Activated T-helper 1 cell treated with anti-CD3 and anti-CD28 coated beads, Interleukin-2, amount 50 U/mL, for 16 hours (primary cell): ENCODE measurements at places on chromosomes 5 and 9.

DNA sequence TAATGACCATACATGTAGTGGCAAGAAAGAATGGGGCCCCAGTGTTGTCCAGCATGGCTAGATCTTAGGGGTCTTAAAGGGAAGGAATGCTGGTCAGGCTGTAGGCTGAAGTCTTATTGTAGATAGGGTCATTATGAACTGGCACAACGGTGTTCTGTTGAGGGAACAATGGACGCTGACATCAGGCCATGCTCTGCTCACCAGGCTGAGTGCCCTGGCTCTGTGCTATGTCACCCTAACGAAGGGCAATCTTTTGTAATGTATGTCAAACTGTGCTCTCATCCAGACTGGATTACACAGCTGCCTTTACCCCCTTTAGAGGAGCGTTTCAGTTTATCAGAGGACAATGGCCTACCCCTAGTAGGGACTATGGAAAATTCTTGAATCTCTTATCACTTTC is 14.6 kb upstream of the ZNF608 start:
- DNase-seq: no peak

- no peak for DNase-seq
These were observed 36.5 kb downstream of the FOXI1 start for GRCh38 chr5:170142196-170142595.

DNA sequence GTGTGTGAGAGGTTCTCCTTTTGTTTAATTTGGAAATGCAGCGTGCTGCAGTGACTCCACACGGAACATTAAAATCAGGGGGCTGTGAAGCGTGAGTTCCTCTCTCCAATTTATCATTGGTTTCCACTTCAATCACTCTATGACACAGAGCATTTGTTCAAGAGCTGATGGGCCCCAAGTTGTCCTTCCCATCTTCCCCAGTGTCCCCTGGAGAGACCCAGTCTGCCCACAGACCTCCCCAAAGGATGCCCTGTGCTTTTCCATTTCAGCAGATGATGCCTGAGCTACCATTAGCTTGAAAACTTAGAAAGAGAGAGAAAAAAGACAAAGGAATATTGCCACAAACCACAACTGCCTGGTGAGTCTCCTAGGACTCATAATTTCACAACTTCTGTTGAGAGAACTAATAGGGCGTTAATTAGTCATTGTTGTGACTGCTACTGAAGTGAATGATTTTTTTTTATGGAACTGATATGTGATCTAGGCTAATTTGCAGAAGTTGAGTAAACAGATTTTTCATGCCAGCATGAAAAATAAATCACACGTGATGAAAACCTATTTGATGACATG is 772.7 kb downstream of the SEMA5A start:
- DNase-seq: no peak

DNA sequence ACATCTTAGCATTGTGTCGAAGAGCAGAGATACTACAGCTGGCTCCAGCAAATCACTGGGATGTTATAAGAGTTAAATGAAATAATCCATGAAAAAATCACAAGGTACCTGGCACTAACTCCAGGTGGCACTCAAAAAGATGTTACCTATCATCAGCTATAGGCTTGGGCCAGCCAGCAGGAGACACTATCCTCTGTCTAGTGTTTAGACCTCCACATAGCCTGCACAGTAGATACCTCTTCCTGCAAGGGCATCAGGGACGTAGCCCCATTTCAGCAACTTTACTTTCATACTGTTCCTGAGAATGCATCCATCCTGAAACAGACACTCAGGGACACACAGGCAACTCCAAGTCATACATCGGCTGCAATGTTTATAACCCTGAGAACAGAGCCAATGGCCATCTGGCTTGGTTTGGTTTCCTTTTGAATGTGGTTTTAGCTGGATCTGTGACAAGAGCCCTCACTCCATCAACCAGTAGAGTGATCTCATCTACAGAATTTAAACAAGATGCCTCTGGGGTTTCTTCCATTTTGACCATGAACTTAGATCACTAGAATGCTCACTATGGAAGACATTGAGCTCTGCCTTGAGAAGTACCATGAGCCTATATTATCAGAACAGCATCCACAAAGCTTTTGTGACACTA is 69.9 kb downstream of the TLE1 start:
- no peak for DNase-seq

- peak; percentile 67 for DNase-seq
These were observed 4.0 kb upstream of the TRAF2 start for GRCh38 chr9:136882109-136882946.

DNA sequence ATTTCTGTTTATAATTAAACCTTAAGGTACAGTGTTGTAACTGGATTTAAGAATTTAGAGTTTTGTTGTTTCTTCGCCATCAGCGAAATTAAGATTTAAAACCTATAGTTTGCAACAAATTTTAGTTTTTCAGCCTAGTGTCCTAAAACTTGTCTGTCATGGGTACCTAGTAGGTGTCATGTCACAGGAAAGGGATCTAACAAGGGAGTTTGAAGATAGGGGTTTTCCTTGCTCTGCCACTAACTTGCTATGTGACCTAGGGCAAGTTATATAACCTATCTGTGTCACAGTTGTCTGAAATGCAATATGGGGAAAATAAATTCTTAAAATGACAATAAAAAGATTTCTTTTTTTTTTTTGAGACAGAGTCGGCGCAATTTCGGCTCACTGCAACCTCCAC is 9.2 kb upstream of the ABL1 start:
- DNase-seq: no peak

GRCh38 chr5:149392718-149393117 is 13.6 kb upstream of the IL17B start:
- DNase-seq: no peak

DNA sequence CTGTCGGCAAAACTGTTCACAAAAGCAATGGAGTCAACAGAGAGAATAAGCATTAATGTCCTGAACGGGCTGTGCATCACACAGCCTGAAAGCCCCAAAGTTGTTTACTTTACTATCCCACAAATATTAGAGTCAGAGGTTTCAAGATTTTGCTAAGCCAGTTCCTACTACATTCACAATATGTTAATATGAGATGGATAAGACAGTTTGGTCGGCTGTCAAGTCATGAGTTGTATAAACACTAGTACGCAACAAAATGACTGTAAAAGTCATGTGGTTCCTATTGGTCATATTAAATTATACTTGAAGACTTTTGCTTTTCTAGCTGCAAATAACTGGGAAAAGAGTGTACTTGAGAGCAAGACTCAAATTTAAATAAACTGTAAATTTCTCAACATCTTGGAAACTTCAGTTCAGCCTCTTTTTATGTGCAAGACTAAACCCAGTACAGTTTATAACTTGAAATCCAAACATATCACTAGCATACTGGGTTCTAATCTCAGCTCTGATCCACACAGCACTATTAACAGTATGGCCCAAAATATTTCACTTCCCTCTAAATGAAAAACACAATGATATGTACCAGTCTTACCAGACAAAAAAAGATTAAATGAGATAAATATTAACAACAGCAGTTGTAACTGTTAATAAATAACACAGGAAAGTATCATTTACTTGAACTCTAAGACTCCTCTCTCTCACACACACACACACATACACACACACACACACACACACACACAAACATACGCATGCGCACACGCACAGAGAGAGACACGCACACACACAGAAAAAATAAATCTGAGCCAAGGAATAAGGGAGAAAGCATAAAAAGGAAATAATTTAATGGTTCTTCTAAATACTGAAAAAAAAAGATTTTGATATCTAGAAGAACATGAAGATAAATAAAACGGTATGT is 33.1 kb downstream of the FANCC start:
- DNase-seq: no peak

DNA sequence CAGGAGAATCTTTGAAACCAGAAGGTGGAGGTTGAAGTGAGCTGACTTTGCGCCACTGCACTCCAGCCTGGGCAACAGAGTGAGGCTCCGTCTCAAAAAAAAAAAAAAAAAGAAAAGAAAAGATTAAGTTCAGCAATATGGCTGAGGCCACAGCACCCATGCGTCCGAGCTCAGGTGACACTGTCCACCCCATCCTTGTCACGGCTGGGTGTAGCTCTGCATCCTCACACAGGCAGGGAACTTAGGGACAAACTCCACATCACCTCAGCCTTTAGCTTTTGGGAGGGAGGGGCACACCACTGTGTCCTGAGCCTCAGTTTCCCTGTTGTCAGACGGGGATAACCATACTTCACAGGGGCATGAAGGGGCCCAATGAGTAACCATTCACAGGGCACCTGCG is 15.5 kb downstream of the FGD3 start:
- DNase-seq: no peak

DNA sequence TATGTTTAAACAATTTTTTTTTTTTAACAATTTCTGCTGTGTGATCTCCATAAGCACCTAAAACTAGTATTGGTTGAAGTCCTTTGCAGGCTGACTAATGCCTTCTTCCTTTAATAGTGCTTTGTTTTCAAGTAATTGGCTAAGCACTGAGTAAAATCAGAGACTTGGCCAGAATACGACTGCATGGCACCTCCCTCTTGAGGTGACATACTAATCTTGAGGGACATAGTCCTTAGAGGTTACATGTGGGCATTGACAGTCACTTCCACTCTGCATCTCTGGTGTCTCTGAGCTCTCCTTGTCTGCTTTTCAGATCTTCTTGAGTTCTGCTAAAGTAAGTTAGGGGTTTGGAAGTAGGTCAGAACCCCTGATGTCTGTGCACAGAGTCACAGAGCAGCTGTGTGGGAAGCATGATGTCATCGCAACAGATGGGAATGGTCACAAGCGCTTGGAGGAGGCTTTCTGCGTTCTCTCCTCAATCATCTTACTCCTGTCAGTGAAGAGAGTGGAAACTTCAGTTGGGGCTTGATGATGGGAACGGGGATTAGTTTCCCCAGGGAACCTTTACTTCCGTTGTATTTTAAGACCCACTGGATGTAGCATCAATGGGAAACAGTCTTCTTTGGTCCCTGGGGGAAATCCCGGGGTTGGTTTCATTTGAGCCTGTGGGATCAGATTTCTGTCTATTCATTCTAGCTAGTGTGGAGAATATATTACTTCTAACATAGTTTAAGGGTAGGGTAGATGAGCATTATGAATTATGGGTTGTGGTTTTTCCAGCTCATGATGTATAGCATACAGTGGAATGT is 136.9 kb downstream of the ARHGAP26 start:
- DNase-seq: no peak

DNA sequence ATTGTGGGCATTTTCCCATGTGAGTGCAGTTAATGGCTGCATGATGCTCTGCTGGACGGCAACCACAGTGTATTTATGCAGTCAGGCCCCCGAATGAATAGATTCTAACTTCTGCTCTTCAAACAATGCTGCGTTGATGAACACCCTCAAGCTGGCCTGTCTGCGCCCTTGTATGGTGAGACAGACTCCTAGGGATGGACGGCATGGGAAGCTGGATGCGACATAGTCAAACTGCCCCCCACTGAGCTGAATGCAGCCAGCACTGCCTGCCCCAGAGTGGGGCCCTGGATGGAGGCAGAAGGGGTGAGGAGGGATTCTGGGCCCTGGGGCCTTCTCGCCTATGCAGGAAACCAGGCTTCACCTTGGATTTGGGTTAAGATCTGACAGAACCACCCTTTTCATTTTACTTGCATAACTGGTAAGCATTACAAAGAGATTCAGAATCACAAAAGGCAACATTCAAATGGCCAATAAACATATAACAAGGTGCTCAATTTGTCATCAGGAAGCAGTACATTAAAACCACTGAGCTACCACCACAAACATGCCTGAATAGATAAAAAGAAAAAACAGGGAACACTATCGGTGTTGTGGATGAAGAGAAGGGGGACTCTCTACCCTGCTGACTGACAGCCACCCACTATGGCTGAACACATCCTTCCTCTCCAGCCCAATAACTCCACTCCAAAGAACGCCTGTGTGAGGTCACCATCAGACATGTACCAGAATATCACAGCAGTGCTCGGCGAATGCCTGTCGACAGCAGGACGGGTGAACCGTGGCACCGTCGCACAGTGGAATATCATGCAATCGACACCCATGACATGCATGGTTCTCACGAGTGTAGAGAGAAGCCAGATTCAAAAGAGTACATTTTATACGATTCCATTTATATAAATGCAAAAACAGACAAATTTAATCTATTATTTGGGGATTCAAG is 79.1 kb downstream of the RAPGEF1 start:
- DNase-seq: no peak

DNA sequence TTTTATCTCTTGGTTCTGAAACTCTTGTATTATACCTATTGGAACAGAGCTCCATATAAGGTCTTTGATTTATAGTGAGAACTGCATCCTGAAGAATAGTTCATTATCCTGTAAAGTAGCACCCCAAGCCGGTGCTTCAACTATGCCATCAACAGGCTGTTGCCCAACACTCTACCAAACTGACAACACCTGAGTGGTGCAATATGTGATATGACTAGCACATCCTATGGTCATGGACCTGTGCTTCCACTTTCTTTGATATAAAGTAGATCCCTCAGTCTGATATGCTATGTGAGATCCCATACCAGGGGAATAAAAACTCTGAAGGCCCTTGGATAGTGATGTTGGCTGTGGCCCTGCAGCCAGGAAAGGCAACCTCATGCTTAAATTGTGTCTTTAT is 15.8 kb downstream of the CSF2 start:
- DNase-seq: no peak

GRCh38 chr5:139605887-139606286 is 42.3 kb upstream of the CXXC5 start:
- DNase-seq: no peak

- DNase-seq: peak; percentile 80
These were observed 3.9 kb downstream of the CCDC183 start for GRCh38 chr9:136799854-136800657.

- DNase-seq: no peak
These were observed 65.7 kb upstream of the ECM2 start for GRCh38 chr9:92601451-92601850.

GRCh38 chr9:33465596-33466564 is 7.8 kb downstream of the NOL6 start:
- DNase-seq: no peak
